ENCODE measurements at places on chromosomes 1 and 21. TPM values are rescaled to one million over a fixed set of nuclear protein-coding genes. Genes with fewer than 3 reads are reported as not detected.

DNA sequence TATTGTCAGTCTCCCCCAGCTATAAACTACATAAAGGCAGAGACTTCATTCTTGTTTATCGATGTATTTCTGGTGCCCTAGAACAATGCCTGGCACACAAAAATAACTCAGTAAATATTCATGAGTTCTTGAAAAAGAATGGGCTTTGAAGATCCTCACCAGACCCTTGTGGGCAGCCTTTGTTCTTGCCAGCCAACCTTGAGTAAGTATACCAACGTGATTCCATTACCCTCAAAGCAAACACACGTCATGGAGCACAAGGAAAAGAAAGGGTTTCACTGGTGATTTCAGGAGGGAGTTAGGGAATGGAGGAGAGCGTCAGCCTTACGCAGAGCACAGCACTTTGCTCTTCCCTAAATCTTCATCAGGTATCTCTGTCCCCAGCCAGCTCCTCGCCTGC lies 29.4 kb downstream of the NMNAT2 start:
- no peak for DNase-seq

GRCh38 chr1:31618916-31619846 lies 1.7 kb downstream of the HCRTR1 start:
- no peak for DNase-seq

GRCh38 chr1:33219886-33220661 lies 36.2 kb upstream of the ZNF362 start:
- DNase-seq = no peak

DNA sequence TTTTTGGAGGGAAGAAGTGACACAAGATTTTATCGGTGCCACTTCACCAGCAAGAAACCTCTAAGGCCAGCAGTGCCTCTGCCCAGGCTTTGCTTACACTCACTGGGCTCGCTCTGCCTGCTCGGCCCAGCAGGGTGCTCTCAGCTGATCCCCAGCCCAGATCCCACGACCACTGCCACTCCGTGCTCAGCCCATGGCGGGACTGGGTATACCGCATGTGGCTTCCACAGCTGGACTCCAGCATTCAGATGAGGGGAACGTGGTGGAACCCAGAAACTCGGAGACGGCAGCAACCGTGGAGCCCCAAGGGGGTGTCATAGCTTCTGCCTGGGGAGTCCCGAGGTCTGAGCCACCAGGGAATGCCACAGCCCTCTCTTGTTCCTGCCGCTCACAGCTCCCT lies 12.9 kb downstream of the USP25 start:
- DNase-seq = no peak

DNA sequence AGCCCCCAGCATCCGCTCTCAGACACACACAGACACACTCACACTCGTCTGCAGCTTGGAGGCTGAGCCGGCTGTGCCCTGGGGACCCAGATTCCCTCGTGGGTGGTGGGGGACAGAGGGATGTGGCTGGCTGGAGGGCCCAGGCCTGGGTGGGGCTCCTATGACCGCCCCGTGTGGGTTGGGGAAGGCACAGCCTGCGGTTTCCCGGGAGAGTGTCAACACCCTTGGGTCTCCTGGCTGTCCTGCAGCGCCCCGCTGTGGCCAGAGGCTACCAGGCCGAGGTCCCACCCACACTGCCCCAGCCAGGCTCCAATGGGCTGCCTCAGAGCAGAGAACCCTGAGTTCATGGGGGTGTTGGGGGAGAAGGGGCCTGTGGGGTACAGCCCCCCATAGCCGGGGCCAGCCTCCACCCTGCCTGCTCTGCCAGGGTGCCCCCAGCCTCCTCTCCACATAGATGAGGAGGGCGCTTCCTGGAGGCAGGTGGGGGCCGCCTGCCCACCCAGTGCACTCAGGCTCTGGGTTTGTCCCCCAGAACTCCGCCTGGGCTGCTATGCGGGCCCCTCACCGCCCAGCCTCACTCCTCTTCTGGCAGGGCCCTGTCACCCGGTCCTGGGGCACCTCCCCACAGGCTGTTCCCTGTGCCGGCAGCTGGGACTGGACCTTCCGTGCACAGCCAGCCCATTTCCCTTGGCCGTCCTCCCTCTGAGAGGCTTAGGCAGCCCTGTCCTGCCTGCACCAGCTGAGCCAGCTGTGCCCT lies at the start of gene TTC34:
TSS of gene TTC34 (minus strand) at position 159 of the 757 bp plus-strand sequence. CDS start 866 bp downstream, outside the sequence.
- DNase-seq = peak; percentile 71

DNA sequence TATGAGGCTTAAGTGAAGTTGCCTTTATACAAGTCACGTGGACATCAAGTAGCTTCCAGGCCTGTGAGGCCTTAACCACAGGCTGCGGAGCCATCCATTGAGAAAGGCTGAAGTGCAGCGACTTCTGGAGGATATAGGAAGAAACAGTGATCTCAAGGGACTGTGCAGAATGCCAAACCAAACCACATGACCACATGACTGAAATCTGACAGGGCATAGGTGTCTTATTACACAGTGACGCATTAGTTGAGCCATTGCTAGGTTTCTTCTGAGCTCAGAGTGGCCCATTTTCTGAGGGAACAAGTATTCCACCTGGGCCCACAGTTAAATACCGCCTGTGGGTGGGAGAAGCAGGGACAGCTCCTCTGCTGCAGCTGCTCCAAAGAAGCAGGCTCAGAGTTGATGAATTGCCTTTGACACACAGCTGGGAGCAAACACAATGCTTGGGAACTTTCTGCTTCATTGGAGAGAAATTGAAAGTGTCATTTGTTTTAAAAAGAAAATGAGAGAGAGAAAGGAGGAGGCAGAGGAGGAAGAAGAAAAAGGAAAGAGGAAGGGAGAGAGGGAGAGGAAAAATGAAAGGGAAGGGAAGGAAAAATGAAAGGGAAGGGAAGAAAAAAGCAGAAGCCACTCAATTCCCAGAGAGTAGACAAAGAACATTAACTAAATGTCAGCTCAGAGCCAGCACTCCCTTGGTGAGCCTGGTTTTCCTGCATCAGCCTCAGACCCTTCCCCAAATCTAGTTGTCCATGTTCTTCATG lies 94.4 kb downstream of the COLGALT2 start:
- DNase-seq = no peak

The PODN gene
- total RNA-seq = not detected
